Karpas-422 (cell line): ENCODE measurements at places on chromosomes 13 and 19.

DNA sequence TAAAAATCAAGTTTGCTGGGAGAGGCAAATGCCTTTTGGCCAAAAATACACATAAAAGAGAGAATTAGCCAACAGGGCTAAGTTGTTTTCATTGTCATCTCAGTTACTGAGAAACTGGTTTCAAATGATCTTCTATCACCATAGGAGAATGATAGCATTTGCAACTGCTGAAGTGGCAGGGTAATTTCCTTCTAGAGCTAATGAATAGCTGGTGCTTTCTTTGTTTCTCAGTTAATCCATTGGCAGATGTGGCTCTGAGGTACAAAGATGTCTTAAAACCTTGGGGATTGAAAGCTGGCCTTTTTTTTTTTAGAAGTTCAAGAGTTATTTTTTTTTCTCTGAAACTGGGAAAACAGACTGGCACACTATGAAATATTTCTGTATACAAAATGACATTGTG lies 332.7 kb upstream of the KLF12 start:
- no peak for DNase-seq

GRCh38 chr13:97108530-97108900 lies 113.6 kb upstream of the MBNL2 start:
- DNase-seq: no peak

DNA sequence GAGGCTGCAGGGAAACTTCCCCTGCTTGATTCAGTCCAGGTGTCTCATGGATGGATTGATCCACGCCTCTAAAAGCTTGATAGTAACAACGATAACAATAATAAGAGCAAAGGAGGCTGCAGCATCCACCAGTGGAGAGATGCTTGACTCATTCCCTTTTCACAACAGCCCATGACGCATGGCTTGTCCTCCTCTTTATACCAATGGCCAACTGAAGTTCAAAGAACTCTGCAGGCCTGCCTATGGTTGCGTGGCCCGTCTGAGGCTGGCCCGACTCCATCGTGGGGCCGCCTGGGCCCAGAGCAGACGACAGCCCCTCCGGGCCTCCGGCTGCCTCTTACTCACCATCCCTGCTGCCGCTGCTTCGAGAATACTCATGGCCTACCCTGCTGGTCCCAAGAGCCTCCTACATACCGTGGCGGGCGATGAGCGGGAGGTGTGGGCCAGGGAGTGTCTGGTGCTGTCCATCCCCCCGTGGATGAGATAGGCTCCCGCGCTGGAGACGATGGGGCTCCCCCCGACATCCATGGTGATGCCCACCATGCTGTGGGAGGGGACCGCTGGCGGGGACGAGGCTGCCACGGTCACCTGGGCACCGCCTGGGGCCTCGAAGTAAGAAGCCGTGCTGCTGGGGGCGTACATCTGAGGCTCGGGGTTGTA lies 61.8 kb upstream of the RANBP3 start:
- no peak for DNase-seq

- DNase-seq: no peak
These were observed 606.6 kb downstream of the DCT start for GRCh38 chr13:93872786-93873347.

DNA sequence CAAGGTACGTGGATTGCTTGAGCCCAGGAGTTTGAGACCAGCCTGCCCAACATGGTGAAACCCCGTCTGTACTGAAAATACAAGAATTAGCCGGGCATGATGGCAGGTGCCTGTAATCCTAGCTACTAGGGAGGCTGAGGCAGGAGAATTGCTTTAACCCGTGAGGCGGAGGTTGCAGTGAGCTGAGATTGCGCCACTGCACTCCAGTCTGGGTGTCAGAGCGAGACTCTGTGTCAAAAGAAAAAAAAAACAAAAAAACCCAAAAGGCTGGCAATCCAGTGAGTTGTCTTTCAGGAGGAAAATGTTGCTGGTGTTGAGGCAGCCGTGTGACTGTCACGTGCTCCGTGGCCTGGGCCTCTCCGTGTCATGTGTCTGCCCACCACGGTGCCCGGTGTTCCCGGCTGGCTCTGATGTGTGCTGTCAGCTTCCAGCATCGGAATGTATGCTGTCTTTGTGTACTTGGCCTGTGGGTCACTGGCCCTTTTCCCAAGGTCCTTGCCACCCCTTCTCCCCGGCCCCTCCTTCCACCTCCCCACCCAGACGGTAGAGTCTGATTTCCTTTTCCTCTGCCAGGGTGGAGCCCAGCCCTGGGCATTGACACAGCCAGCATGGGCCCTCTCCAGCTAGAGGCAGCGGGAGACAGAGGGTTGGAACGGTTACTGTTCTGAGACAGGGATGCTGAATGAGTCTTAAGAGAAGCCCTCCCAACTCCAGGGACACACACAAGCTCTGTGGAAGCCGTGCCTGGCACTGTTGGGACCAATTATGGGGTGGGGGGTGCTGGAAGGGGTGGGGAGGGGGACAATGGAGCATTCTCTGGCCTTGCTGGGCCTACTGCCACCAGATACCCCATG lies 7.2 kb upstream of the TUBB4A start:
- DNase-seq: peak; percentile 22

DNA sequence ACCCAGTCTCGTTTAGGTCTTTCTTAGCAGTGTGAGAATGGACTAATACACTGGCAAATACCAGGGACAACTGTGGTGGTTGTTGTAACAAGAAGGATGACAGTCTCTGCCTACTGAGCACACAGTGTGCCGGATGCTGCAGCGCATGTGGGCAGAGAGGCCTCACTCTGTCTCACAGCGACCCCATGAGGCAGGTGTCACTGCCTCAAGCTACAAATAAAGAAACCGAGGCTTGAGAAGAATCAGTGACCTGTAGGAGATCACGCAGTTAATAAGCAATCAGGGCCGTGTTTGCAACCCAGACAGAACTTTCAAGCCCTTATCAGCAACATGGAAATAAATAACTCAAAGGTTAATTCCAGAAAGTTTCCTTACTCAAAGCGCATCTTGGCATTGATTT lies 40.5 kb upstream of the GAS6 start:
- DNase-seq: peak; percentile 74

DNA sequence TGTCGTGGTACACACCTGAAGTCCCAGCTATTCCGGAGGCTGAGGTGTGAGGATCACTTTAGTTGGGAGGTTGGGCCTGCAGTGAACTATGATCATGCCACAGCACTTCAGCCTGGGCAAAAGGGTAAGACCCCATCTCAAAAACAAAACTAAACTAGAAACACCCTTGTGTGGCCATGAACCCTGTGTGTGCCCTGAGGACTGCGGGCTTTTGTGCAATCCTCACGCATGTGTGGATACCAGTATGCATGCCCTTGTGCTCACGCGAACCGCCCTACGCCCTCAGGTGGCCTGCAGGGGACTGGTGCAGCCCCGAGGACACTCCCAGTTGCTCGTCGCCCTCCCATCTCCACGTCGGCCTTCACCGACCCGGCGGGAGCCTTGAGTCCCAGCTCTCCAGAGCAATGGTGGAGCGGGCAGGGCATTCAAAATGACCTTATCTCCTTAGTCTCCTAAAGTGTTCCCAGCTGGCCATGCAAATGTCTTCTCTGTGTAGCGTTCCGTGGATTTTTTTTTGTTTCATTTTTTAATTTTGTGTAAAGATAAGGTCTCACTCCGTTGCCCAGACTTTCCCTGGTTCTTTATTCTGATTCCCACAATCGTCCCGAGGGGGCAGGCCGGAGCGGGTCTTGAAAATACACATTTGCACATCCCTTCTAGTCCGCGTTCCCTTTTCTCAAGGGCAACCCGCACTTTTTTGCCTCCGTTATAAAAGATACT lies 868 bp upstream of the EGLN2 start:
- DNase-seq: peak; percentile 92

- peak; percentile 83 for DNase-seq
These were observed 74.5 kb upstream of the RAP2A start for GRCh38 chr13:97359181-97360057.

GRCh38 chr13:23608701-23609413 lies 38.6 kb downstream of the TNFRSF19 start:
- DNase-seq: no peak

DNA sequence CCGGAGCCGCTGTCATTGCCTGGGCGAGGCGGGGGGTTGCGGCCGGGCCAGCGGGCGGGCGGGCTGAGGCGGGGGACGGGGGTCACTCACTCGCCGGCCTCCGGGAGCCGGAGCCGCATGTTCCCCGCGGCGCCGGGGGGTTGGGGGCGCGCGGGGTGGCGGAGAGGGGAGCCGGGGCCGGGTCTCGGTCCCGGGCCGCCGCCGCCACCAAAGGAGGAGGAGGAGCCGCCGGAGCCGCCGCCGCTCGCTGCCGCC lies 149 bp downstream of the MED26 start:
- no peak for DNase-seq

DNA sequence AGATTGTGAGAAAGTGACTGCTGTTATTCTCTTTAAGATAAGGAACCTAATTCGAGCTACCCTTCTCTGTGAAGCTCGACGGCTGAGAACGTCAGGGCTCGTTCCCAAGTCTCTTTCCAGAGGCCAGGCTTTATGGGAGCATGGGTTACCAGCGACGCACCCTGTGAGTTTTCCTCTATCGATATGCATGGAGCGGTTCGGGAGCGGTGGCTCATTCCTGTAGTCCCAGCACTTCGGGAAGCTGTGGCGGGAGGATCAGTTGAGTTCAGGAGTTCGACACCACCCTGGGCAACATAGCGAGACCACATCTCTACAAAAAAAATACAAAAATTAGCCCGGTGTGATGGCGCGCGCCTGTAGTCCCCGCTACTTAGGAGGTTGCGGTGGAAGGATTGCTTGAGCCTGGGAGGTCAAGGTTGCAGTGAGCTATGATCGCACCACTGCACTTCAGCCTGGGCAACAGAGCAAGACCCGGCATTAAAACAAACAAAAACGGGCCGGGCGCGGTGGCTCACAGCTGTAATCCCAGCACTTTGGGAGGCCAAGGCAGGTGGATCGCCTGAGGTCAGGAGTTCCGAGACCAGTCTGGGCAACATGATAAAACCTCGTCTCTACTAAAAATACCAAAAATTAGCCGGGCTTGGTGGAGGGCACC lies 681 bp upstream of the ZNF606 start:
- no peak for DNase-seq

DNA sequence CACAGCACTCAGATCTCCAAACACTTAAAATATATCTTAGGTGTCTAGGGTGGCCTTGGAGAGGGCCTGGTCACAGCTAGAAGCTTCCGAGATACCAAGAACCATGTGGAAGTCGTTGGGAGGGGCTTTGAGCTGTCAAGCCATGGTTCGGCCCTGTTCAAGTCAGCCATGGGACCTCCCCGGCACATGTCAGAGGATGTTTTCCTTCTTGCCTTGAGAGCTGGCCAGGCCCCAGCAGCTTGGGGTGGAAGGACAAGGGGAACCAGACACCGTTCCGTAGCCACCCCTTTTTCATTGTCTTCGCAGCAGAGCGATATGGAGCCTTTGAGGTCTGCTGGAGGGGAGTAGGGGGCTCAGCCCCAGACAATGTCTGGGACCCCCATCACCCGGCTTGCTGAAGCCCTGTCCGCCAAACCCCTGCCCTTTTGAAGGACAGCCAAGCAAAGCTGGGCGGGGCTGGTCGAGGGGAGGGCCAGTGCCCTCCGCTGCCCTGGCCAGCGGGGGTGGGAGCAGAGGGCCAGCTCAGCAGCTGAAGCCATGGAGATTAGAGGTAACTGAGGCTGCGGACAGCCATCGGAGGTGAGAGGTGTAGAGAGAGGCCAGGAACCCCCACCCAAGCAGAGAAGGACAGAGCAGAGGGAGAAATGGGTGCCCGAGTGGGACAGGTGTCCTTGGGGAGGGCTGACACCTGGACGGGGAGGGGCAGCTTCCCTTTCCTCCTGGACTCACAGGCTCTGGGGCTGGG lies 435 bp downstream of the KLK11 start:
- DNase-seq: no peak

DNA sequence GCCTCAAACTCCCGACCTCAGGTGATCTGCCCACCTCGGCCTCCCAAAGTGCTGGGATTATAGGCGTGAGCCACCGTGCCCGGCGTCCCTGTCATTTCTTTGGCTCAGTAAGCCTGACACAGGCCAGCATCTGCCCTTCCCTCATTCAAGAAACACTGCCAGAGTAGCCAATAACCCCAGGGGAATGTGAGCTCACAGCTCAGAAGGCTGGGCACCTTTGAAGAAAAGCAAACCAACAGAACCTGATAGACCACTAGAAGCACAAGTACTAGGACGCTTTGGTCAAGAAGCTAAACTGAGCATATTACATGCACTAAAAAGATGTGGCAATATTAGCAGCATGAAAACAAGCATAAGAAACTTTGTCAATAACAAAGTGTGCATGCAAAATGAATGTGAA lies 14.2 kb downstream of the SIGLEC5 start:
- no peak for DNase-seq

DNA sequence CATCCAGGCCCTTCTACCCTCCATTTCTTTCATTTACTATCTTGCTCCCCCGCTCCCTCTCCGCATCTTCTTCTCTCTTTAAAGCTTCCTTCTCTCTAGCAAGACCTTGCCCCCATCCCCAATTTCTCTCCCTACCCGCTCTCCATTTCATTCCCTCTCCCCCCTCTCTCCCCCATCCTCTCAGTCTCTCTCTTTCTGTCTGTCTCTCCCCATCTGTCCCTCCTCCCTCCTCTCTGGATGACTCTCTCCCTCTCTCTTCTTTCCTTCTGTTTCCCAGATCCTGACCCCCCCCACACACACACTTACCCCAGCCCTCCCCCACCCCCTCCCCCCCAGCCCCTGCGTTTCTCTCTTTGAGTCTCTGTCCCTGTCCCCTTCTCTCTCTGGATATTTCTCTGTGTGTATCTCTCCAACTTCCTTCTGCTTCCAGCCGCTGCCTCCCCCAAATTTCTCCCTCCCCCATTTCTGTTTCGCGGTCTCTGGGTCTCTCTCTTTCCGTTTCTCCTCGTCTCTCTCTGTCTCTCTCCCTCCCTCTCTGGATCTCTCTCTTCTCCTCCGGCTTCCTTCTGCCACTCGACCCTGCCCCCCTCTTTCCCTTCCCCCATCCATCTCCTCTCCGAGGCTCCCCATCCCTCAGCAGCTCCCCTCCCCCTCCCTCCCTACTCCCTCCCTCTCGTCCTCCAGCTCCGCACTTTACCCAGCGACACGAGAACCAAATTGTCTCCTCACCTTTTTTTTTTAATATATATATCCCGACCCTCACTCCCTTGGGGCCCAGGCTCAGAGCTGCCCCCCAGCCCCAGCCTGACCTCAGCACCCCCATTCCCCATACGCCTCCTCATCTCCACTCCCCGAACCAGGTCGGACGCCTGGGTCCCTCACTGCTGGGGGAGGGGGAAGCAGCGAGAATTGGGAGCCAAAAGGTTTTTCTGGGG lies 3.6 kb upstream of the CACNG8 start:
- no peak for DNase-seq

GRCh38 chr19:52140032-52140710 lies 433 bp upstream of the ZNF616 start:
- no peak for DNase-seq

DNA sequence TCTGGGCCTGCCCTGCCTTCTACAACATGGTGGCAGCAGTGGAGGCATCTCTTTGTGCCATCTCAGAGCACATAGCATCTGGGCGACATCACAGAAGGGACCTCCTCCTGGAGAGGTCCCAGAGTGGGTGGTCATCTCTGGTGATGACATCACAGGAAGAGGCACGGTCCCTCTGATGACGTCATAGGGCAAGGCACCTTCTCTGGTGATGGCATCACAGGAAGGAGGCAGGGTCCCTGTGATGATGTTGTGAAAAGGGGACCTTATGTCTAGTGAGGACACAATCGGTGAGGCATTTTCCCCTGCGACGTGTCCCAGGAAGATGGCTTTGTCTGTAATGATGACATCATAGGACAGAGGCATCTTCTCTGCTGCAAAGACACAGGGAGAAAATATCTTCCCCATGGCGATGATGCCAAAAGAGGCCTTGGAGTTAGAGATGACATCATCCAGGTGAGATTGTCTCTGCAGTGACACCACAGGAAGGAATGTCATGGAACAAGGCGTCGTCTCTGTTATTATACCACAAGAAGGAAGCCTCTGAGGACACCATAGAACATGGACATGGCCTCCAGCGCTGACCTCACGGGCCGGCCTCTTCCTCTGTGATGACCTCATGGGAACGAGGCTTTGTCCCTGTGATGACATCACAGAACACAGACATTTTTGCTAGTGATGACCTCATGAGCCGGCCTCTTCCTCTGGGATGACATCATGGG lies 10.7 kb downstream of the SHISA7 start:
- no peak for DNase-seq
